ENCODE measurements at places on chromosomes 13 and 19.

- peak; percentile 83 for DNase-seq
Observed at GRCh38 chr13:53782488-53782961, 753.9 kb downstream of the OLFM4 start.

GRCh38 chr13:36089130-36089647 is 42.0 kb downstream of the DCLK1 start:
- no peak for DNase-seq

DNA sequence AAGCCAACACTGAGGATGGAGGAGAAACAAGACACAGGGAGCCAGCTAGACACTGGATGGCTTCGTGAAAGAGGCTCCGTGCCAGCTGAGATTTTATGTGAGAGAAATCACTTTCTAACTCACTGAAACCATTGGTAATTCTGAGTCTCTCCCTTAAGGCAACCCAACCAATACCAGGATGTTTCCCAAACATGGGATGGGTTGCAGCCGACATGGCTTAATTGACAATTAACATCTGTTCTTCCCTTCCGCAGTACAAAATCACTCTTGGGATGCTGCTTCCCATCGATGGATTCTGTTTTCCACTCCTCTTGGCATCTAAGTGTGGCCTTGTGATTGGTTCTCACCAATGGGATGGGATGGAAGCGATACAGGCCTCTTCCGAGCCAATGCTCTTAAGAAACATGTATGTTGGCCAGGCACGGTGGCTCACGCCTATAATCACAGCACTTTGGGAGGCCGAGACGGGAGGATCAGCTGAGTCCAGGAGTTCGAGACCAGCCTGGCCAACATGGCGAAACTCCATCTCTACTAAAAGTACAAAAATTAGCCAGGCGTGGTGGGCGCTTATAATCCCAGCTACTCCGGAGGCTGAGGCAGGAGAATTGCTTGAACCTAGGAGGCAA is 2.3 kb upstream of the ZNF787 start:
- no peak for DNase-seq

GRCh38 chr19:58546019-58546530 is 2.2 kb downstream of the TRIM28 start:
- no peak for DNase-seq

DNA sequence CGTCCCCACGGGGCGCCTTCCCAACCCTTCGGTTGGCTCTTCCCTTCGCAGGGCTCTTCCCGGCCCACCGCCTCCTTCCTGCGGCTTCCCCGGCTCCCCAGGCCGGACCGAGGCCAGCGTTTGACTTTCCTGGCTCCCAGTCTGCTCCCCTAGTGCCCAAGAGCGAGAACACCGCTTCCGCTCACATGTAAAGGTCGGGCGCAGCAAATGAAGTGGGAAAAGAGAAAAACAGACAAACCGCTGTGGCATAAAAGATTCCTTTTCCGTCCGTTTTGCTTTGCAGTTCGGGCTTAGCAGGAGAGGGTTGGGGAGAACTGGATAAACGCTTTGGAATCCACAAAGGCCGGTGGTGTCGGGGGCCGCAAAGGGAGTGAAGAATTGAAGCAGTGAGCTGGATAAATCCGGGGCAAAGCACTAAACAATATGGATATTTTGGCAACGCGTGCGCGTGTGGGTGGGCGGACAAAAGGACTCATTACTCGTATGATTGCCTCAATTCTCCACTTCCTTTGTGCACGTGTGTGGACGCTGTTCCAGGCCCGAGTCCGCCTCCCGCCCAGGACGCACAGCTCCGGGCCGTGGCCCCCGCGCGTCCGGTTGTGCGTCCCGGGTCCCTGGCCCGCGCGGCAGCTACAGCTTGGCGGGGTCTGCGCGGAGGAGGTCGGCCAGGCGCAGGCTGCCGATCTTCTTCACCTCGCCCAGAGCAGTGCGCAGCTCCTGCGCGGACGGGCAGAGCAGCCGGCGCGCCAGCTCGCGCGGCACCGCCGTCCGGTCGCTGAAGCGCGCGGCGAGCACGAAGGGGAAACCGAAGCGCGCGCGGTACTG is 8.6 kb upstream of the CDX2 start:
- peak; percentile 12 for DNase-seq

DNA sequence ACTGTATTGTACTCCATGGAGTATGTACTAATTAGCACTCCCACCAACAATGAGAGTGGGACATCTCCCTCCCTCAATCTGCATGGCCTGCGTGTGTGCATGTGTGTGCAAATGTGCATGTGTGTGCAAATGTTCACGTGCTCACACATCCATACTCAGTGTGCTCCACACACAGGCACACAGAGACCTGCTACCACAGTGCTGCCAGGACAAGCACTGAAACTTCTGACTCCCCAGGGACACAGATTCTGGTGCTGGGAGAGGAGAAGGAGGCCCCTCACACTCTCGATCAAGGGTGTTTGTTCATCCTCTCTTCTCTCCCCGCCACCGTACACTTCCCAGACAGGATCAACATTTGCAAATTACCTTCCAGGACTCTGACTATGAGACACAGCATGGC is 37.8 kb upstream of the ZNF507 start:
- DNase-seq, result no peak

- DNase-seq, result peak; percentile 59
Observed at GRCh38 chr13:91308299-91308698, 39.2 kb upstream of the MIR17HG start.

DNA sequence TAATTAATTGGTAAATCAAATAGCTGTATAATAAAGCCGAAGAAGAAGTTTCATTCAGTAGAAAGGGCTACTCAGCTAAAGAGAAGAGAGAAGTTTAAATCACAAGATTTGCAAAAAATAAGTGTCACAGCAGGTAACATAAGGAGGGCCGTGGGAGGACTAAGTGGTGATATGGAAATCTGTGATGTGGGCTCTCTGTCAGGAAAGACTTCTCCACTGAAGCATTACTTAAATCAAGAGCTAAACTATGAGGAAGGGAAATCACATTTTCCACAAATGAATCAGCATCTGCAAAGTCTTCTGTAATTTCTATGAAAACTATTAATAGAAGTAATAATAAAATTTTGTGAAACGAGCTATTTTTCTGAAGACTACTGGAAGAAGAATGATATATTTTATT is 153.8 kb downstream of the PCDH9 start:
- peak; percentile 27 for DNase-seq

DNA sequence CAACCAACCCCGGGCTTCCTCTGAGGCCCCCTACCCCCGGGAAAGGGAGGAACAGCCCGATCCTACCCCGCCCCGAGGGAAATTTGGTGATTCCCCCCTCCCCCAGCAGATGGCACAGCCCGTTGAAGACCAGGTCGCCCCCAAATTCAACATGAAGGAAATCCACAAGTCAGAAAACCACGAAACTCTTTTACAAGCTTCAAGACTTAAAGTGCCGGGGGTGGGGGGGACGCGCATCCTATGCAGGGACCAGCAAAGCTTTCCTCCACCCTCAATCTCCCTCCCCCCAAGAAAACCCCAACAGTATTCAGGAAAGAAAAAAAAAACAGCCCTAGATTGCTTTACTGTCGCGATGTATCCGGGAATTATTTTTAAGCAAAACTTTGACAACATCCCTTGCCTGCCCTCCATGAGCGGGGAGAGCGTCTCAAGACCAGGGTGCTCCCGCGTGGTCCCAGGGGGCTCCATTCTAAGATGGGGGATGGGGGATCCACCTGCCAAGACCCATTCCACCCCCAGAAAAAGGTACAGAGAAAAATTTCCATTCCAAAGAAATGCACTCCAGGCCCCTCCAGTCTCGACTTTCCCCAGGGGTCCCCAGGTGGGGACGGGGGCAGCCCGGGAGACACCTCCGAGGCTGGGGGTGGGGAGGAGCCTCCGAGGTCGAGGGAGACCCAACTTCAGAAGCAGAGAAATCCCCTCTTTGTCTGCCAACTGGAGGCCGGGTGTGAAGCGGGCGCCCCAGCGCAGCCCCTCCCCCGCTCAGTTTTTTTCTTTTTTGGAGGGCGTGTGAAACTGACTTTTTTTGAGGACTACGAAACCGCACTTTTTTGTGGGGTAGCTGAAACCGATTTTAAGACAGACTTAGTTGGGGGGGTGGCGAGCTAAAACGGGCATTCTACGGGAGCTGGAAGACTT is 1.5 kb downstream of the TCF3 start:
- peak; percentile 53 for DNase-seq

- no peak for DNase-seq
Observed at GRCh38 chr13:34017231-34017630, 199.3 kb downstream of the RFC3 start.

GRCh38 chr13:51589793-51590192 is 5.5 kb downstream of the WDFY2 start:
- DNase-seq, result no peak

GRCh38 chr19:6821639-6822310 is 49.3 kb downstream of the VAV1 start:
- no peak for DNase-seq

GRCh38 chr19:39405958-39406655 is 540 bp upstream of the ZFP36 start:
- no peak for DNase-seq

DNA sequence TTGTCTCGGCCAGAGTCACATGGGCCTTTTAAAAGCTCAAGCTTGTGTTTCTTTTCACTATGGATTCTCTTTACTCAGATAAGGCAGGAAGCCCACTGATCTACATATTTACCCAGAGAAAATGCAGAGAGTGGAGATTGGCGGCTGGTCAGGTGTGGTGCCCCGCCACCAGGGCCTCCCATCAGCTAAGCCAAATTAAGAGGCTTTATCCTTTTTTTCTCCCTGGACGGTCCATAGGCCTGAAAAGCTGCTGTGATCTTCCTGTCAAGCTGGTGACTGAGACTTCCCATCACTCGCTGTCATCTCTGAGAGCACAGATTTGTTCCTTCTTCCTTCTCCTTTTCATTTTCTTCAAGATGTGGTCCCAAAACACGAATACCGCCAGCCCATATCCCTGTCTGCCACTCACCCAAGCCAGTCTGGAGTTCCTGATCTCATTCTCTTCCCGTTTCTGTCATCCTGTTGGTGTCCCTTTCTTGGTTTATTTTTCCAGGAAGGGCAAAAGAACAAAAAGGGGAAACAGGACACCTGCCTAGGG is 1.9 kb downstream of the SAFB start:
- no peak for DNase-seq

- peak; percentile 34 for DNase-seq
Observed at GRCh38 chr13:31797154-31797775, 57.9 kb downstream of the RXFP2 start.

DNA sequence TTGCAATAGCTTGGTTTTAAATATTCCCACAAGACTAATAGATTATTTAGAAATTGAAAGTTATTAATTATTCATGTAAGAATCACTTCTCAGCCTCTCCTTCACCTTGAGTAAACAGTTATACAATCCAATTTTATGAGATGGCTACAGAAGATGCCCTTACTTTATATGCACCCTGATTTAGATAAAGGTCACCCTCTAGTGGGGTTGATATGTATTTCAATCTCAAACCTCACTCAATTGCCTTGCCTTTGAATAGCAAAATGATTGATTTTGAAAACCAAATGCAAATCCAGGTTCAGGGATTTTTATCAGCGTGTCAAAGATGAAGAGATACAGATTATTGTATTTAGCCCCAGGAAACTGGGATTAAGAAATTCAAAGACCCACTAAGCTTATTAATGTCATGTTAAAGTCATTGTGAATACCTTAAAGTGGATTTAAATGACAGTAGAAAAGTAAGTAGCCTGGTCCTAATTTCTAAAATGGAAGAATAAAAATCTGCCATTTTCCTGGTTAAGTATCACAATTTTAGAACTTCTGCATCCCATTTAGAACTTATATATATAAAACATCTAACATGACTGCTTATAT is 305.1 kb downstream of the ITGBL1 start:
- DNase-seq, result peak; percentile 85

DNA sequence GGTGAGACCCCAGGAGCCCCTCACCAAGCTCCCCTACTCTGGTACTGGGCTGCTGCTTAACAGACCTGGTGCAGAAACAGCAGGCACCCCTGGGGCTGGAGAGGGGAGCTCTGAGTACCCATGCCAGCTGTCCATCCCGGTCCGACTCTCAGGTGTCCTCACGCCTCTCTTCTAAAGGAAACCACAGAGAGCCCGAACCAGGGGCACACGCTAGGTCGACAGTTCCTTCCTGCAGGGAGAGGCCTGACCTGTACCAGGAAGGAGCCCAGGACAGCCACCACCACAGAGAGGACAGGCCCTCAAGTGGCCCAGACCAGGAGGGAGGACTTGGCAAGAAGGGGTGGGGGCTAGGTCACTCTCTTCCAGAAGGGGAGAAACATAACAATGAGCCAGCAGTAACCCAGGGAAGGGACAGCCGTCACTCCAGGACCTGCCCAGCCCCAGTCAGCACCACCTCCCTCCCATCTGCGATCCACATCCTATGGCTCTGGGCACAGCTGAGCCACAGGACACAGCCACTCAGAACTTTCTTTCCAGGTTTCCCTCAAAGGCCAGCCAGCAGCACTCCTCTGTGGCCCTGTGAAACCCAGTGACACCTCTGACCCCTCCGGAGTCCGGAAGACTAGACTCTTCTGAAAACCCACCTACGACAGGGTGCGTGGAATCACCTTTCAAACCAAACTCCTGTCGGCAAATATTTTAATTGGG is 13.0 kb upstream of the SLC35E1 start:
- no peak for DNase-seq

DNA sequence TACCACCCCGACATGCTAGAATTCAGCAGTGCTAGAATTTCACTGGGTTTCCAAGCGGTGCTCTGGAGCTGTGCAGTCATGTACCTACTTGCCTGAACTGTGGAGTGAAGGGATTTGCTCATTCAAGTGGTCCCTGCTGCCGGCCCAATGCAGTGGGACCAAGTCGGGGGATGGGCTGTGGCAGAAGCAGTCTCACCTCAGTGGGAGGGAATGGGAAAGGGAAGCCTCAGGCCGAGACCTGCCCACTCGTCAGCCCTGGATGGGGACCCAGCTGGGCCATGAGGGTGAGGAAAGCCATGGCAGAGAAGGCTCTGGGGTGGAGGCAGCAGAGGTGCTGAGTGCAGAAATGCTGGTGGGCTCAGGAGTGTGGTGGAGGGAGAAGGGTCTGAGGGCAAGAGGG is 14.9 kb downstream of the KLHL26 start:
- DNase-seq, result no peak

DNA sequence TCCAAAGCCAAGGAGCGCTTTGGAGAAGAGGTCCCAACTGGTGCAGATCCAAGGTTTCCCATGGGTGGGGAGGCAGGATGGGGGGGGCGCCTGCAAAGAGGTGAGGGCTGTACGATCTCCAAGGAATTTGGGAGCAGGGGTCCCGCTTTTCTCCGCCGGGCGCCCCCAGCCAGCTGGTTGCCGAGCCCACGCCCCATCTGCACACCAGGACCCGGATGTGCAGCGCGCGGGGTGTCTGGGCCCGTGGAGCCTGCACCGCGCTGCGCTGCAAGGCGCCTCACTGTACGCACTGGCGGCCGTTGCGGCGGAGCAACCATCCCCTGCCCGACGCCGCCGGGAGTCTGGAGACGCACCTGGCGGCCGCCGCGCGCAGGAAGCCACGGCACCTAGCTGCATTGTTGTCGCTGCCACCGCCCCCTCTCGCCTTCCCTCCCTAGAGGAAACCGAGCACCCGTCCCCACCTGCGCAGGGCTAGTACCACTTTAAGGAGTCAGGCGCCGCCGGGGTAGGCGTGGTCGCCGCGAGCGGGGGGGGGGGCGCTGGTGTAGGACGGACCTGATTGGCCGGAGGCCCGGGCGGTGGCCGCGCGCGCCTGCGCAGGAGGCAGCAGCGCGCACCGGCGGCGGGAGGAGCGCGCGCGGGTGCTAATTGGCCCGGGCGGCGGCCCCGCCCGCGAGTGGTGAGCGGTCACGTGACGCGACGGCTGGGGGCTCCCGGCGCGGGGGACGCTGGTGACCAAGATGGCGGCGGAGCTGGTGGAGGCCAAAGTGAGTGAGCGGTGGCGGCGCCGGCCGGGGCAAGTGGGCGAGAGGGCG is at the start of gene PIAS4:
Gene PIAS4 (plus strand): TSS at position 716 of the 815 bp plus-strand sequence. CDS start 25 bp downstream, at position 741.
- peak; percentile 98 for DNase-seq

- no peak for DNase-seq
Observed at GRCh38 chr19:14375055-14375581, 6.1 kb upstream of the ADGRE5 start.

Data from NCI-H69 (cell line).